ENCODE measurements at places on chromosomes 2 and 18.

DNA sequence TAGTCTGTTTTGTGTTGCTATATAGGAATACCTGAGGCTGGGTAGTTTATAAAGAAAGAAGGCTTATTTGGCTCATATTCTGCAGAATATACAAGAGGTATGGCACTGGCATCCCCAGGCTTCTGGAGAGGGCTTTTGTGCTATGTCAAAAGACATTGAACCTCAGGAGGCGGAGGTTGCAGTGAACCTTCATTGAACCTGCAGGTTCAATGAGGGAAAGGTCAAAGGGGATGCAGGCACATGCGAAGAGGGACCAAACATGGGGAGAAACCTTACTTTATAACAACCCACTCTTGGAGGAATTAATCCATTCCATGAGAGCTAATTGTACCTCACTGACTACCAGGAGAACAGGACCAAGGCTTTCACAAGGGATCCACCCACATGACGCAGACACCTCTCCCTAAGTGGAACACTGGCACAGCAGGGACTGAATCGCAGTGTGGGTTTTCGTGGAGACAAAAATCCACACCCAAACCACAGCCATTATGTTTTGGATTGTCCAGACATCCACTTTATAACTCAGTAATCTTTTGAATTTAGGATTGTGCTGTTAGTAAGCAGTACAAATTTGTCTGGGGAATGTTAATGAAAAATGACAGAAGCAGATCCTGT, 4.1 kb upstream of the SERPINB8 start:
- DNase-seq, result no peak

DNA sequence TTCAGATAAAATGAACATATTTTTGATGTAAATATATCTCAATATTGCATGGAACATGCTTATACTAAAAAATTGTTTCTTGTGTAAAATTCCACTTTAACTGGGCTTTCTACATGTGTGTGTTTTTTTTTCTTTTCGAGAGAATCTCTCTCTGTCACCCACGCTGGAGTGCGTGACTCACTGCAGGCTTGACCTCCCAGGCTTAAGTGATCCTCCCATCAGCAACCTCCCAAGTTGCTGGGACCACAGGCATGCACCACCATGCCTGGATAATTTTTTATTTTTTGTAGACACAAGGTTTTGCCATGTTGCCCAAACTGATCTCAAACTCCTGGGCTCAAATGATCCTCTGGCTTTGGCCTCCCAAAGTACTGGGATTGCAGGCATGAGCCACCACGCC, 254.6 kb downstream of the LOXHD1 start:
- DNase-seq, result no peak

- no peak for DNase-seq
These were observed 675 bp downstream of the FZD5 start for GRCh38 chr2:207768866-207769596.

DNA sequence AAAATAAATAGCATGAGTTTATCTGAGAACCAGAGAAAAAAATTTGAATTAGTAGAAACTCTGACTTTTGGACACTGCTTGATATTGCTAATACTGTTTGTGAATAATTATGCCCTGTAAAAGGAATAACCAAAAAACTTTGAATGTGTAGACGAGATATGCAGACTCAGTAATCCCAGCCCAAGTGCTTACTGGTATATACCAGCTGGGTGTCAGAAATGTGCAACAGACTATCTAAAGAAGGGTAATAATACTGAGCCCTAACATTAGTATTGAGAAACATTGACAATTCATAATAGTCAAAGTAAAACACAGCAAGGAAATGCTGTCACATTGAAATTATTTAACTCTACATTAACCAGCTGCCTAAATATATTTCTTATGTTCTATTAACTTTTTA, 60.5 kb upstream of the ZC3H15 start:
- DNase-seq, result no peak

All from activated effector memory CD4-positive, alpha-beta T cell treated with anti-CD3 and anti-CD28 coated beads, Interleukin-2, amount 50 U/mL, for 16 hours (primary cell).